ENCODE measurements at places on chromosomes 6 and 20.

GRCh38 chr6:116253188-116253504 is 729 bp downstream of the TSPYL4 start:
- peaks cover 32% of the 10 kb centered on the region for H3K4me1 ChIP-seq
- no peak for DNase-seq
- peaks cover 14% of the 10 kb centered on the region for H3K36me3 ChIP-seq
- H3K27ac ChIP-seq: no peak overlapping the region

- H3K27me3 ChIP-seq: peaks cover 5% of the 10 kb centered on the region
- no peak overlapping the region for H3K27ac ChIP-seq
- DNase-seq: no peak
These were observed 77.0 kb downstream of the CAP2 start for GRCh38 chr6:17470202-17470937.

DNA sequence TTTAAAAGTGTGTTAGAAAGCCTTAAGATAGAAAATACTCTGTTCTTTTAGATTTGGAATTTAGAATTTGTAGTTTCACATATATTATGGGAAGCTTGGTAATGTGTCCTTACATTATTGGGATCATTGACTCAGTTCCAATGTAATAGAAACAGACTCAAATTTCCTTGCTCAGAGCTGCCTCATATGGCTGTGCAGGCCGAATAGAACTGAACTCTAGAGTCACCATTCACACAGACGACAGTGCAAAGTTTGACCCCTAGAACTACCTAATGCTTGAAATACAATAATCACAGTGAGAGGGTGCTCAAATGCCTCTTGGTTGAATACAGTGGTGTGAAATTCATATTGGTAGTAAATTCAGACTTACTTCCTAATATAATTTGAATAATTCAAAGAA is 482.7 kb upstream of the CITED2 start:
- no peak overlapping the region for H3K27ac ChIP-seq
- H3K4me3 ChIP-seq: no peak overlapping the region
- no peaks in the 10 kb centered on the region for H3K4me1 ChIP-seq
- H3K36me3 ChIP-seq: no peaks in the 10 kb centered on the region

- peaks cover 21% of the 10 kb centered on the region for H3K27me3 ChIP-seq
- no peak overlapping the region for H3K27ac ChIP-seq
- H3K4me1 ChIP-seq: no peaks in the 10 kb centered on the region
- no peak overlapping the region for H3K4me3 ChIP-seq
These were observed 2.5 kb downstream of the CALHM4 start for GRCh38 chr6:116556065-116556464.

GRCh38 chr20:42576167-42576566 is 613.5 kb downstream of the PTPRT start:
- H3K36me3 ChIP-seq: no peaks in the 10 kb centered on the region
- H3K4me1 ChIP-seq: no peaks in the 10 kb centered on the region
- no peak overlapping the region for H3K27ac ChIP-seq
- DNase-seq: no peak
- no peaks in the 10 kb centered on the region for H3K27me3 ChIP-seq
- H3K4me3 ChIP-seq: no peak overlapping the region

Data from activated naive CD8-positive, alpha-beta T cell treated with anti-CD3 and anti-CD28 coated beads, Interleukin-2, amount 10 ng/mL, durations not matched to agents 7 days and 5 days (primary cell).